ENCODE measurements at places on chromosomes 7 and 10. TPM values are rescaled to one million over a fixed set of nuclear protein-coding genes. Genes with fewer than 3 reads are reported as not detected.

DNA sequence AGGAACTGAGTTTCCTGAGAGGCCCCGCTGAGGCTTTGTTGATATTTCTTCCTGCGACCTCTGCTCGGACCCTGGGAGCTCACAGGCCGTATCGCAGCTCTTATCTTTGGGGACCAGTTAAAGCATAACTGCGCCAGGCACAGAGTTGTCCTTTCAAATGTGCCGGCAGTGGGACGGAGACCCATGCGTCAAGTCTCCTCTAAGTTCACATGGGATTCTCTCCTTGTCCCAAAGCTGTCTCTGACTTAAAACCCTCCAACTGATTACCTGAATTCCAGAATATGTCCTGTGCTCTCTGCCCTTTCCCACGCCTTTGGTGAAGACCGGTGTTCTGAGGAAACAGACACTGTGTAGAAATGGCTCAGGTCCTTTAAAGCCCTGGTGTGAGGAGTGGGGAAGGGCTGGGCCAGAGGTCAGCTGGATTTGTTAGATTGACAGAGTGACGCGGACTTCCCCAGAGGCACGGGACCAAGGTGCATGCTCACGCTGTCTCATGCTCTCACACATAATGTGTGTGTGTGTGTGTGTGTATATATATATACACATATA lies 169.8 kb downstream of the EGFR start:
- DNase-seq, result no peak

GRCh38 chr7:117791877-117792780 lies 81.1 kb downstream of the CTTNBP2 start:
- no peak for DNase-seq

Gene CPA5
- total RNA-seq, result not detected

GRCh38 chr10:125213541-125214282 lies 53.3 kb upstream of the CTBP2 start:
- no peak for DNase-seq

GRCh38 chr7:116122972-116123595 lies 87.3 kb upstream of the TES start:
- DNase-seq, result peak; percentile 6

Gene SEMA4G
- total RNA-seq, result 8.2 TPM

DNA sequence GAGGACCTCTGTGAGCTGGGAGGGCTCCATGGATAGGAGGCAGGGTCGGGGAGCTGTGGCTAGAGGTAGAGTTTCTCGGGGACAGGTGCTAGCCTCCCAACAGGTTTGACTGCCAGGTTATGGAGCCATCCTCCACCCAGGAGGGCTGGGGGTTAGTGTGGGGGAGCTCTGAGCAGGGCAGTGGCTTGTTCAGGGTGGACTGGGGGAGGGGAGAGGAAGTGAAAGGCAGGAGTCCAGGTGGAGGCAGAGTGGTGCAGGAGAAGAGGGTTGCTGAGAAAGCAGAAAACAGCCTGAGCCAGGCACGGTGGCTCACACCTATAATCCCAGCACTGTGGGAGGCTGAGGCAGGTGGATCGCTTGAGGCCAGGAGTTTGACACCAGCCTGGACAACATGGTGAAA lies 40.5 kb upstream of the HSPB1 start:
- DNase-seq, result no peak

DNA sequence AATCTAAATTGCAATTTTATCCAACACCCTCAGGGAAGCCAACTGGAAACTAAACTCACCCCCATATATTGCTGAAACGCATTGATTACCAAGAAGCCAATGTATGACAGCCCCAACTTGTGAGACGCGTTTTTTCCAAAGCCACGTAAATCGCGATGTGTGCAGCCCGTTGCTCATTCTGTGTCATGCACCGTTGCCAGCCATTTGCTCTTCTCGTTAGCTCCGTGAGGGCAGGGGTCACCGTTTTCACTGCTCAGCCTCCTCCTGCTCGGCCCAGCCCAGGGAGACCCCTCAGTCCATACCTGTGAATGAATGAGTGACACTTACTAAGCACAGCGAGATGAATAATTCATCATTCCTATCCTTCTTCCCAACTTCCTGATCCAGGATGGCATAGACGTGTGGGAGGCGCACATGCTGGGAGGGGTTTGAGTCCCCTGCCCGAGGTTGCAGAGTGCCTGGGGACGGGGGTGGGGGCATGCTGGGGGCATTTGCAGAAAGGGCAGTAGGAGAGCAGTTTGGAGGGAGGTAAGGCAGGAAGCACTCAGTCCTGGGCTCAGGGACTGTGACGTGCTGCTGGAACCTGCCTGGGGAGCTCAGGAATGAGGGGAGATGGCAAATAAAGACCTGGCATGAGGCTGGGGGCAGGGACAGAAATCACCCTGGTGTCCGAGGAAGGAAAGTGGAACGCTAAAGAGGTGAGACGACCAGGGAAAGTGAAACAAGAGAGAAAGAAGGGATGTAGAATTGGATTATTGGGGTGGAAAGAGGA lies 104.2 kb upstream of the SDK1 start:
- DNase-seq, result no peak

DNA sequence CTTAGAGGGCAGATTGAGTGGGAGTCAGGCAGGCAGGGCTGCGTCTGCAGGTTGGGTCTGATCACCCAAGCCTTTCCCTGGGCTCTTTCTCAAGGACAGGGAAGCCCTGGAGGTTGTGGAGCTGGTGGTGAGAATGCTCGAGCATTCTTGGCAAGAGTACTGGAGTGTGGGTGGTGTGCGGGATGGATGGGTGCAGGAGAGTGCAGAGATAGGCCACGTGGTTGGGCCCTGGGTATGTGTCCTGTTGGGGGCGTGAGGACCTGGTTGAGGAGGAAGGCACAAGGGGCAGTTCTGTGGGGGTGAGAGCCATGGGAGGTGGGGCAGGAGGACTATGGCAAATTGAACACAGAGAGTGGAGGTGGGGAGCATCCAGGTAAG lies 135.9 kb downstream of the PTPN20 start:
- DNase-seq, result no peak

Gene SEMA3C
- 2.1 TPM for total RNA-seq

GRCh38 chr10:88322324-88323063 lies 260.6 kb downstream of the RNLS start:
- DNase-seq, result no peak

DNA sequence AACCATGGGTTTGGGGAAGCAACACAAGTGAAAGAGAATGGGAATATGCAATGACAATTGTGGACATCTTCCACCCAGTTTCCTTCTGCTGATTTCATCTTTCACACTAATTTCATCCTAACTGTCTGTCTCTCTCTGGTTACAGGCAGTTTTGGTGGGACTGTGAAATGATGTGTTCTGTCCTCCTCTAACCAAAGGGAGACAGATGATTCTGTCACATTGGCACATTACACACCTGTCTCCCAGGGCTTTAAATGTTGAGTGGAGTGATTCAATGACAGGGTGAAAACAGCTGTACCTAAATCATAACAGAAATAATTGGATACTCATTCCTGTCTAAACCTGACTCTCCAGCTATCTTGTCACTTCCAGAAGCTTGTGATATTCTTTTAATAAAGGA lies 60.0 kb downstream of the DGKB start:
- DNase-seq, result no peak

Gene CPN1
- not detected for total RNA-seq

GRCh38 chr10:95406651-95407280 lies 116.0 kb upstream of the PDLIM1 start:
- DNase-seq, result no peak

Gene AKR1C8
- total RNA-seq, result not detected

Gene OGA
- total RNA-seq, result 96.7 TPM

DNA sequence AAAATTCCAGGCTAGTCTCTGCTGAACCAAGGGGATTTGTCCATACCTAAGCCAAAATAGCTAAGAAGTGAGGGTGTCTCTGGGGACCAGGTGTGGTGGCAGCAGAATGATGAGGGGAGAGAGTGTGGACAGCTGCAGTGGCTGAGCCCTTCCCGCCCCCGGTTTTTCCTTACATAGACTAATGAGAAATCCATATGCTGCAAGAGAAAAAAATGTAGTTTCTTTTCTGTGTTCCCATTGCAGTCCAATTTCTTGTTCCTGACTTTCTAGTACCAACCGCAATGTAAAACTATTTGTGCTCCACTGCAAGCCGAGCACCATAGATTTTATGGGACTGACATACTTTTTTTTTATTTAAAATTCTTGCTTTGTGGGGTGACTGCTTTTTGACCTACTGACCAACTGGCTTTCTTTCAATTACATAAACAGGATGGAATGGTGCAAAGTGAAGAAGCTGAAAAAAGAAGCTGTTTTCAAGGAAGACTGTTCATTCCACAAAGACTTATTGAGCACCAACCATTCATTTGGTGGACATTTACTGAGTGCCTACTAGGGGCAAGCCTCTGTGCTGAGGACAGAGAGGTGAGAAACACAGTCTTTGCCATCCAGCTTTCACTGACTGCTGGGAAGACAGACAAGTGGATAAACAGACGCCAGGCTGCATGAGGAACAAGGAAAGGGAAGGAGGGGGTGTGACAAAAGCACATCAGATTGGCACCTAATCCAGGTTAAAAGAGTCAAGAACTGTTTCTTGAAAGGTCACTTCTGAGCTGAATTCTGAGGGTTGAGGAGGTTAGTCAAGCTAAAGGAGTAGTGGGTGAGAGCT lies 9.8 kb downstream of the CEP41 start:
- no peak for DNase-seq

Gene TRIM74
- total RNA-seq, result not detected

Gene SFTPA1
- not detected for total RNA-seq

DNA sequence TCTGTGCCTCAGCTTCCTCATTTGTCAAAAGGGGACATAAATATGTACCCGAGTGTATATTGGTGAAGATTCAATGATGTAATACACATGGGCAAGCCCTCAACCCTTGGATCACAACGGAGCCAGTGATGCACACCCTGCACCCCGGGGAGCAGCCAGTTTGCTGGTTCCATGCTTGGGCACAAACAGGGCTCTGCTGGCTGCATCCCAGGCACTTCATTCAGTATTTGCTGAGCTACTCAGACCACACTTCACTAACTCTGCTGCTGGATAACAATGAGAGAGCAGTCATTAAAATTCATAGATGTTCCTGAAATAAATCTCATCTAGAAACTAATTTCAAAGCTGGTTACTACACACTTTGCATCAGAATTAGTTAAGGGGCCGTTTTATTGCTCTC lies 72.0 kb downstream of the SCRN1 start:
- DNase-seq, result no peak

GRCh38 chr10:122699796-122700455 lies at the start of gene C10orf120:
TSS of gene C10orf120 (minus strand) at chr10:122699846. CDS start at chr10:122699790, 56 bp downstream.
- no peak for DNase-seq

- DNase-seq, result no peak
Observed at GRCh38 chr7:3309140-3309539, 8.1 kb downstream of the SDK1 start.

Gene UTF1
- total RNA-seq, result 8.8 TPM

Gene PNLIPRP2
- total RNA-seq, result not detected

Gene HYAL4
- total RNA-seq, result 0.11 TPM

DNA sequence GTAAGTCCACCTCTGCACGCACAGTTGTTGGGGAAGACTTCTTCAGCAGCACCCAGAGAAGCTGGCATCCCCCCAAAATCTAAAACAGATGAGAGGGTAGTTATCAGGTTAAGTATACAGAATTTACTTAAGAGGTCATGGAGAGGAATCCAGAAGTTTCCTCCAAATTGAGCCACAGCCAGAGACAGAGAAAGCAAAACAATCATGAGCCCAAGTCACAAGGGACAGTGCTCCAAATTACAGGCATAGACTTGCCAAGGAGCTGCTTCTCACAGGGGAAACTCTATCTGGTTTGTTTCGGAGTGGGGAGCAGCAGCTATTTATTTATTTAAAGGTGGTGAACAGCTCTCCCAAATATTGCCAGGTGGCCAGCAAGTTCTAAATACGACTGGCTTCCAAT lies 308.4 kb downstream of the SKIDA1 start:
- DNase-seq, result no peak

DNA sequence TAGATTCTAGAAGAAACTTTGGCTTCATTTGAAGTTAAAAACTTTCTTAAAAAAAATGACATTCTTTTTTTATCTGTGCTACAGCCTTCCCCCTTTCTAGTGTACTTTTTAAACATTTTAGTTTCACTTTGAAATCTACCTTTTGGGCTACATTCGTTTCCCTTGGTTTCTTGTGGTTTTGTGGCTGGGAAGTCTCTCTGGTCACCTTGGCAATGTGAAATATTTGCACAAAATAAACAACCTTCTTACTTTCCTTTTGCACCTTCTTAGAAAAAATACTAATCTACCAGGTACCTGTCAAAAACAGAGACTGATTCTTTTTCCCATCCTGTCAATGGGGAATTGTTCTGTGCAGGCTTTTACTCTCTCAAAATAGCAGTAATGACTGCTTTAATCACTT lies 350.2 kb downstream of the GATA3 start:
- no peak for DNase-seq

DNA sequence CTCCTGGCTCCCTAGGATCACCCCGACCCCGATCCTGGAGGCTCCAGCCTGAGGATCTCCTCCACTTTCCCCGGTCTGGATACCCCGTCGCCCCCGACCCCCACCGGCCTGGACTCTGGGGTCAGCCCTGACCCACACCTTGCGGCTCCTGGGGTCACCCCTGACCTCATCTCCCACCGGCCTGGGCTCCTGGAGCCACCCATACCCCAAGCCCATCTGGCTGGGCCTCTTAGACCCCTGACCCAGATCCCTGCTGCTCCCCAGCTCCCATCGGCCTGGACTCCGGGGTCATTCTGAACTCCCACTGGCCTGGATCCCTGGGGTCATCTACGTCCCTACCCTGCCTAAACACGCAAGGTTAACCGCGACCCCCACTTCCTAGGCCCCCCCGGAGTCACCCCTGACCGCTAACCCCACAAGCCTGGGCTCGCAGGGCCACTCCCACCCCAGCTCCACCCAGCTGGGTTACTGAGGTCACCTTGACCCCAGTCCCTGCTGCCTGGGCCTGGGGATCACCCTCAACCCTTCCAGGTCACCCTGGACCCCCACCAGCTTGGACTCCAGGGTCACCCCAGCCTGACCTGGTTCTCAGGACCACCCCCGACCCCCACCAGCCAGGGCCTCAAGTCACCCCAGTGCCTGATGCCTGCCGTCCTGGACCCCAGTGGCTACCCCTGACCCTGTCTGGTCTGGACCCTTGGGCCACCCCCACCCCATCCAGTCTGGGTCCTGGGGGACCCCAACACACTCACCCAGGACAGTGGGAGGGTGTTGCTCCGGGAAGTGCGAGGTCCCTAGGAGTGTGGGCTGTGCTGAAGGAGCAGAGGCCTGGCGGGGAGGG lies 1.2 kb downstream of the FOXK1 start:
- DNase-seq, result peak; percentile 59

- DNase-seq, result no peak
Observed at GRCh38 chr7:28572321-28573058, 160.2 kb downstream of the CREB5 start.

- no peak for DNase-seq
Observed at GRCh38 chr10:35359056-35359455, 22.7 kb downstream of the CCNY start.

Gene HOXA2
- total RNA-seq, result not detected

GRCh38 chr10:50275650-50276235 lies 24.4 kb upstream of the ASAH2 start:
- DNase-seq, result peak; percentile 20

DNA sequence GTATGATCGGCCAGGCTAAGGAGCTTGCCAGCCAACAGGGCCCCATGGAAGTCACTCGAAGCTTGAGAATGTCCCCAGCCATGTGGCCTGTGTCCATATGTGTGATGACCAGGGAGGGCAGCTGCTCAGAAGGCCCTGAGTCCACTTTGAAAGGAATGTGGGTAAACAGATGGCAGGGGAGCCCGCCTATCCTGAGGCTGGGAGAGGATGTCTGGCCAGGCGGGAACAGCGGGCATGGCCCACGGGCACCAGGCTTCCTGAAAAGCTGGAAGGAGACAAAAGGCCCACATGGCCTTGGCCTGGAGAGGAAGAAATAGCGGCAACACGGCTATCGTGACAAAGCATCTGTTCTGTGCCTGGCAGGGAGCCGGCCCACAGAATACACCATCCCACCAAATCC lies 137.9 kb upstream of the PPIF start:
- DNase-seq, result no peak

All from H7 (cell line).